ENCODE measurements at places on chromosomes 16 and 17.

- no peak for DNase-seq
These were observed 69.6 kb upstream of the ENDOV start for GRCh38 chr17:80345321-80345720.

DNA sequence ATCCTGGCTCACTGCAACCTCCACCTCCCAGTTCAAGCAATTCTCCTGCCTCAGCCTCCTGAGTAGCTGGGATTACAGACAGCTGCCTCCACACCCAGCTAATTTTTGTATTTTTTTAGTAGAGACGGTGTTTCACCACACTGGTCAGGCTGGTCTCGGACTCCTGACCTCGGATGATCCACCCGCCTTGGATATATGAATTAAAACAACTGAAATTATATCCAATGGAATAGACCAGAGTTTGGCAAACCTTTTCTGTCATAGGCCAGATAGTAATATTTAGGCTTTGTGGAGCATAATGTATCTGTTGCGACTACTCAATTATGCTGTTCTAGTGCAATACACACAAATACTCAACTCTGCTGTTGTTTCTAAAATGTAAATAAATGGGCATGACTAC, 93.8 kb upstream of the NACA2 start:
- no peak for DNase-seq

- DNase-seq, result peak; percentile 4
These were observed 1.3 kb downstream of the CAVIN1 start for GRCh38 chr17:42421507-42422338.

DNA sequence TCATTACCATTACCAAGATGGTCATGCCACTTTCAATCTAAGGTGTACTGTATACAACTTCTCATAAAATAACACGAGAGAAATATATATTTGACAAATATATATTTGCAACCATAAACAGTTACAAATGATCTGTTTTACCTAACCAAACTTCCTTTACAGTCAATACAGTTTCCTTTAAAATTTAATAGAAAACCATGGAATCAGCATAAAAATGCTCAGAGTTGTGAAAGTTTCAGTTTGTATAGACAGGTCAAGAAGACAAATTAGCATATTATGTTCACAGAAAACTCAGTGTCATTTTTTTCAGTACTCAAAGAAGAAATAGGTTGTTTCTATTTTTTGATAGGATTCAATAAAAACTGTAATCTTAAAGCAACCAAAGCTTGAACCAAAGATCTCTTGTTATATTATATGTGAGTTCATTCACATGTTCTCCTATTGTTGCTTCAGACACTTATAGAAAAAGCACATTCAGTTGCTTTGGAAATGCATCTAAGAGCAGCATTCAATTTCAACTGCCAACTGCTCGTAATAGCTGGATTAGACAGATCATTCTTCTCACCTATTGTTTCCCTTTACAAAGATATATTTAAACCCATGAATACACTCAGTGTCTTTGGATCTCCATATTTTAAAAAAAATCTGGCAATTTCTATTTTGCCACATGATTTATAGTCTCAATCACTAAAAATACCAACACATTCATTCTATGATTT, 15.1 kb downstream of the SSH2 start:
- no peak for DNase-seq

- no peak for DNase-seq
These were observed 25.1 kb downstream of the TMEM98 start for GRCh38 chr17:32953045-32953444.

- no peak for DNase-seq
These were observed 18.1 kb downstream of the NCOR1 start for GRCh38 chr17:16197276-16197675.

GRCh38 chr17:33330877-33331276, 37.8 kb upstream of the ASIC2 start:
- no peak for DNase-seq

DNA sequence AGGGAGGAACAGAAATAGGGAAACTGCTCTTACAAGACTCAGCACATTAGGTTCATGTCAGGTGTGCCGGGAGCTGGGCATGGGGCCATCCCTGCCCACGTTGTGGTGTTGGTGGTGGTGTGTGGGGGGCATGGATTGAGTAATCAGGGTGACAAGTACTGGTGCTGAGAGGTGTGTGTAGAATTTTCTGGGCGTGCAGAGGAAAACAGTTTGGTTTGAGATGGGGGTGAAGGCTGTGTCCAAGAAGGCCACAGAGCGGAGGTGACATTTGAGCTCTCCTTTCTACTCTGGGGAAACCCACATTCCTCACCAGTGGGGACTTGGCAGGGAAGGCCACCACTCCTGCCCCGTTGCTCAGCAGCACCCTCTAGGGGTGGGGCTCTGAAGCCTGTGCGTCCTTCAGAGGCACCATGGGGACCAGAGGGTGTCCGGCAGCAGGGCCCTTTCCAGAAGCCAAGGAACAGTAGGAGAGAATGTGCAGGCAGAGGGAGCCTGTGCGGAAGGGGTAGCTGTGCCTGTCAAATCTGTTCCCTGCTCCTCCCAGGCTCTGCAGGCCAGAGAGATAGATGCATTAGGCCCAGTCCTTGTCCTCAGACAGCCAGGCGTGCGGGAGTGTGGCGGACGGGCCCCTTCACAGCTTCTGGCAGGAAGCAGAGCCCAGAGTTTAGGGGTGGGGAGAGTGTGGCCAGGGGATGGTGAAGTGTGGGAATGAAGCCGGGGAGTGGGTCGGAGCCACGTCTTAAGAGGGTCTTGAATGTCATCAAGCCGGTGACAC, 48.7 kb upstream of the GSE1 start:
- DNase-seq, result peak; percentile 46

- no peak for DNase-seq
These were observed 201.5 kb upstream of the CACNG5 start for GRCh38 chr17:66633317-66633965.

DNA sequence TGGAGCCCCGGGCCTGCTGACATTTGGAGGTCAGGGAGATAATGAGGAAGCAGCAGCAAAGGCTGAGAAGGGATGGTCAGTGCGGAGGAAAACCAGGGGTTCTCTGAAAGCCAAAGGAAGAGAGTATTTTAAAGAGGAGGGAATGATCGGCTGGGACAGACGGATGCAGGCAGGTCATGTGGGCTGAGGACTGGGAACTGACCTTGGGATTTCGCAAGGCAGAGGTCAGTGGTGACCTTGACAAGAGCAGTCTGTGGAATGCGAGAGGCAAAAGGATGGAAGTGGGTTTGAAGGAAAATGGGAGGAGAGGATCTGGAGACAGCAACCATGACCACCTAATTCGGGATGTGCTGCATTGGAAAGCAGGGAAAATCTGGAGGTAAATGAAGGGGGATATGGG, 10.2 kb downstream of the EFTUD2 start:
- no peak for DNase-seq

DNA sequence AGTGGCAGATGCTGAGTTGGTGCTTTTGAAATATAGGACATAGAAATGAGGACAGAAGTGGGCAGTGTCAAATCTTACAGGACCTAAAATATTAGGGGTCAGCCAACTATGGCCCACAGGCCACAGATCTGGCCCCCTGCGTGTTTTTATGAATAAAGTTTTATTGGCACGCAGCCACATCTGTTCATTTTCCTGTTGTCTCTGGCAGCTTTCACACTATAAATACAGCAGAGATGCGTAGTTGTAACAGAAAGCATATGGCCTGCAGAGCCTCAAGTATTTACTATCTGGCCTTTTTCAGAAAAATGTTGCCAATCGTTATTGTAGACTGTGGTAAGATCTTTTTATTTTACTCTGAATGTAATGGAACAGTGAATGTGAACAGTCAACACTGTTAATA, 82.8 kb downstream of the ABCC6 start:
- DNase-seq, result no peak

- no peak for DNase-seq
These were observed 95.6 kb upstream of the CDYL2 start for GRCh38 chr16:80899809-80900592.
